ENCODE measurements at places on chromosomes 16 and 17.

- DNase-seq = no peak
Measured at GRCh38 chr17:74350486-74350885, 11.2 kb downstream of the BTBD17 start.

DNA sequence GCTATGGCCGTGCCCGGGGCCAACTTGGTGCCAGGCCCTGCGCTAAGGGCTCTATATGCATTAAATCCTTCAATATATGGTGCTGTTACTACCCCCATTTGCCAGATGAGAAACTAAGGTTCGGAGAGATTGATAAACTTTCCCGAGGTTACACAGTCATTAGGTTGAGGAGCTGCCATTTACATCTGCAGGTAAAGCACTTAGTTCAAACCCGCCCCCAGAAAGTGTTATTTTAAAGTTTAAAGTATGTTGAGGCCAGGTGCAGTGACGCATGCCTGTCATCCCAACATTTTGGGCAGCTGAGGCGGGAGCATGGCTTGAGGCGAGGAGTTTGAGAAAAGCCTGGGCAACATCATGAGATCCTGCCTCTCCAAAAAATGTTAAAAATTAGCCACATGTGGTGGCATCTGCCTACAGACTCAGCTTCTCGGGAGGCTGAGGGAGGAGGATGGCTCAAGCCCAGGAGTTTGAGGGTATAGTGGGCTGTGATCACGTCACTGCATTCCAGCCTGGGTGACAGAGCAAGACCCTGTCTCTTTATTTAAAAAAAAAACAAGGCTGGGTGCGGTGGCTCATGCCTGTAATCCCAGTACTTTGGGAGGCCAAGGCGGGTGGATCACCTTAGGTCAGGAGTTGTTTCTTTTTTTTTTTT lies 264.7 kb downstream of the PARN start:
- no peak for DNase-seq

DNA sequence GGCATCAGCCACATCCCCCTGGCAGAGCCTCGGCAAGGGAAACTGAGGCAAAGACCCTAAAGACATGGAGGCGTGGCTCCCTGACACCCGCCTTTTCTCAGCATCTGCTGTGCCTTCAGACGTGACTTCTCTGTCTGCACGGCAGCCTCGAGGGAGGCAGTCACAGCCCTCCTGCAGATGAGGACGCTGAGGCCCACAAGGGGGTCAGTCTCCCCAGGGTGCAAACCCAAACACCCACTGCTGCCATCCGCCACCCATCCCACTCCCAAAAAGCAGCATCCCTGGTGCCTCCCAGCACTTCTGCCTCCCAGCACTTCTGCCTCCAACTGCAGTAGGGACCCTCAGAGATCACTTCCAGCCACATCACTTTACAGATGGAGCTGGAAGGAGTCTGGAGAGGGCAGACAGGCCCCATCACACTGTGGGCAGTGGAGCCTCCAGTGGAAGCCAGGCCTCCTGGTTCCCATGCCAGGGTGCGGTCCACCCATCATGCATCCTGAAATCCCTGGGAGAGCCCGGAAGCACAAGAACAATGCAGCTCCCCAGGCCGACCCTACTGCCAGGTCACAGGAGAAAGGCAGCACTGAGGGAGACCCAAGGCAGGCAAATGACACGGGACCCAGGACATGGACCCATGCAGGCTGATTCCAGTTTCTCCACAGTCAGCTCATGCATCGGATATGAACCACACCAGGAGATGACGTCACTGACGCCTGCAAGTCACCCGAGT lies 23.8 kb downstream of the KDM8 start:
- DNase-seq = no peak

DNA sequence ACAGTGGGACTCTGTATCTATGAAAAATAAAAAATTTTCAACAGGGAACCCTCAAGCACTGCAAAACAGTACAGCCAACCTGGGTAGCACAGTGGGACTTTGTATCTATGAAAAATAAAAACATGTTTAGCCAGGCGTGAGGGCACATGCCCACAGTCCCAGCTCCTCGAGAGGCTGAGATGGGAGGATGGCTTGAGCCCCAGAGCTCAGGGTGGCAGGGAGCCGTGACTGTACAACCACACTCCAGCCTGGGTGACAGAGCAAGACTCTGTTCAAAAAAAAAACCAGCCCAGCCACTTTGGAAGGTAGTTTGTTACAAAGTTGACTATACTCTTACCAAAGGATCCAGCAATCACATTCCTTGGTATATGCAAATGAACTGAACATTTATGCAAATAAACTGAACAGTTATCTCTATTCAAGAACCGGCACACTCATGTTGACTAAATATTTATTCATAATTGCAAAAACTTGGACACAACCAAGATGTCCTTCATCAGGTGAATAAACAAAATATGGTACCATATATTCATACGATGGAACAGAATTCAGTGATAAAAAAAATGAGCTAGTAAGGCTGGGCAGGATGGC lies 5.2 kb downstream of the RPH3AL start:
- no peak for DNase-seq

DNA sequence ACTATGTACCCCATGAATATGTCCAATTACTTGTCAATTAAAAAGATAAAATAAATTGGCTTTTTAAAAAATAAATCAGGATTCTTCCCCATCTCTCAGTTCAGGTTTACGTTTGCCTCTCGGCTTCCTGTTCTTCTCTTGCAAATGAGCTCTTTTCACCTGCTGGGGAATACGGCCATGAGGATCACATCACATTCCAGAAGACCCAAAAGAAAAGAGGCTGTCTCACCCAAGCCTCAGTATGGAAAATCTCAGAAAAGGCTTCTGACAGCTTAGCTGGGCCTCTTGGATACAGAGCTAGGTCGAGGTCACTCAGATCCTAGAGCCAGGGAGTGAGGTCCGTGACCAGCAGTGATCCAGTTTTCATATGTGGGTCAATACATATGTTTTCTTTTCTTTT lies 171.2 kb upstream of the SDK2 start:
- no peak for DNase-seq

- no peak for DNase-seq
Measured at GRCh38 chr16:78005881-78006280, 16.5 kb upstream of the CLEC3A start.

DNA sequence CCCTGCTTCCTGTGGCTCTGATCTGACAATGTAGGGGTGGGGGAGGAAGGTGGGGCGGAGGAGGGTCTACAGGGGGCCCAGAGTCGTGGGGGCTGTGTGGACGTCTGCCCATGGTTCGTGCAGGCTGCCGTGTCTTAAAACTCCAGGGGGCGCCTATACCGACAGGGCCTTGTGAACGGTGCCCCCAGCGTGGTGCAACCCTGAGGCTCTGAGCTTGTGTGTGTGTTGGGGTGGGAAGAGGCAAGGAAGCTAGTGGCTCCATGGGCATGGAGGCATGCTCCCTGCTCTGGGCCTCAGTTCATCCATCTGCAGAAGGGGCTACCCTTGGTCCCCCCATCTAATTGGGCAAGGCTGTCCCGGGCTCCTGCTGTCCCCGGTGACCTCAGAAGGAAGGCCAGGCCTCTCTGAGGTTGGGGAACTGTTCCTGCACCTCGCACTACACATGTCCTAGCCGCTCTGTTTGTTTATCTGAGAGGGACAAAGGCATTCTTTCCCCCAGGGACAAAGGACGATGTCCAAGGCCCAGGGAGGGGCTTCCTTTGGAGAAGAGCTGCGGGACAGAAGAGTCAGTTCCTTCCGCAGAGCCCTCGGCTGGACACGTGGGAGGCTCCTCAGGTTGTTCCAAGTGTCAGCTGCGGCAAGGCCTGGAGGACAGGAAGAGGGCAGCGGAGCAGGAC lies 13.5 kb downstream of the CA4 start:
- no peak for DNase-seq

Data from stimulated activated CD4-positive, alpha-beta T cell treated with anti-CD3 and anti-CD28 coated beads, Interleukin-2, amount 100 ng/mL, for 24 hours (primary cell).